C1 segment of cervical spinal cord (tissue), 14 donors: ENCODE measurements at places on chromosomes 13 and 19.

DNA sequence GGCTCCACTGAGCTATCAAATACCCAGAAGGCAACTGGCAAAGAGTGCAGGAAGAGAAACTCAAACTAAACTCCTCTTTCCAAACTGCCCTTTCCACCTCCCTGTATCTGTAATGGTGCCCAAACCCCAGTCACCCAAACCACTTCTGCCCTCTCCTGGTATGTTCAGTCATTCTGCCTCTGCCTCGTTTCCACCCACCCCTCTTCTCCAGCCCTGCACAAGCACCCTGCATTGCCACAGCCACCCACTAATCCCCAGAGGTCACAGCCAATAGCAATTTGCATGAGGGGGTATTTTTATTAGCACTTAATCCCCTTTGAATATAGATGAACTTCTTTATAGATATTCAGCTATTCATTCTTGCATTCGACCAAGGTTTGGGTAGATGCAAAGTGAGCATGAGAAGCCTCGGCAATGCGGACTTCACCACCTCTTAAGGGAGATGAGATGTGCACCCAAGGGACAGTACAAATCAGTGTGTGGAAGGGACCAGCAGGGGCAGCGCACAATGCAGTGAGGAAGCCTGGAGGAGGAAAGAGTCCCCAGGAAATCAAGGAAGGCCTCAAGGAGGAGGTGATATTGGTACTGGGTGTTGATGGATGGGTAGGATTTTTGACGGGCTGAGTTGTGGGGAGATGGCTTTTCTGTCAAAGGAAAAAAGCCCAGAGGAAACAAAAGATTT is 12.4 kb downstream of the TMEM272 start:
- DNase-seq: no peak

DNA sequence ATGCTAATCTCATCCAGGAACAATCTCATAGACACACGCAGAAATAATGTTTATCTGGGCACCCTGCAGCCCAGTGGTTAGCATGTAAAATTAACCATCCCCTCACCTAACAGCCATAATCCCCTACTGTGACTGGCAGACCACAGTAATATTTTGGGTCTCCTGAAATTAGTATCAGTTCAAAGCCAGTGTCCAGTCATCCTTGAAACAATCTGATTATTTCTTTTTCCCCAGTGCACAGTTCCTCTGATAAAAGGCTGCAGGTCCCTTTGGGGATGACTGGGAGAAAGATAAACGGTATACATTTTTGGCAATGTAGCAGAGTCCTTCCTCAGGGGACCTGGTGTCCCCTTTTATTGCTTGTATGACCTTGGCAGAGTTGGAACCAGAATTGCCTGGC is 50.4 kb upstream of the CYSLTR2 start:
- DNase-seq: no peak

GRCh38 chr19:58252102-58252685 is 23.5 kb downstream of the ZNF544 start:
- DNase-seq: no peak

GRCh38 chr13:45180713-45181601 is 19.9 kb downstream of the KCTD4 start:
- DNase-seq: no peak

DNA sequence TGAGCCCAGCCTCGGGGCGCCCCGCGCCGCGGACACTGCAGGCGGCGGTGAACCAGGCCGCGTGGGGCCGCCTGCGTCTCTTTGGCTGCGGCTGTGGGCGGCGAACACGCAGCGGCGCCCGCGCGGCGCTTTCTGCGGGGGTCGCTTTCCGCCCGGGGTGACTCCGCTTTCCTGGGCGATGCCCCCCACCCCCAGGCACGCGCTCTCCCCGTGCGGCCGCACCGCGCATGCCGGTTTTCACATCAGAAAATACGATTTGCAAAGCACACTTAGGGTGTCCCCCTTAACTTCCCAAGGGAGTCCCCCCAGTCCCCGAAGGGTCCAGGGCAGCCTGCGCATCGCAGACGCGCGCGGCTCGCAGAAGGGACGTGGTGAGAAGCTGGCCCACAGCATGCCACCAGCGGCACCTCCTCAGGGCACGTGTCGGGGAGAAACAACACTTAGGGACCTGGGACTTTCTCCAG is 5.3 kb downstream of the F7 start:
- no peak for DNase-seq

- DNase-seq: no peak
Measured at GRCh38 chr19:50565984-50566903, 2.0 kb downstream of the LRRC4B start.

GRCh38 chr13:112246731-112247470 is 129.3 kb upstream of the SPACA7 start:
- DNase-seq: no peak

- no peak for DNase-seq
Measured at GRCh38 chr19:18610556-18611326, 1.9 kb upstream of the TMEM59L start.

DNA sequence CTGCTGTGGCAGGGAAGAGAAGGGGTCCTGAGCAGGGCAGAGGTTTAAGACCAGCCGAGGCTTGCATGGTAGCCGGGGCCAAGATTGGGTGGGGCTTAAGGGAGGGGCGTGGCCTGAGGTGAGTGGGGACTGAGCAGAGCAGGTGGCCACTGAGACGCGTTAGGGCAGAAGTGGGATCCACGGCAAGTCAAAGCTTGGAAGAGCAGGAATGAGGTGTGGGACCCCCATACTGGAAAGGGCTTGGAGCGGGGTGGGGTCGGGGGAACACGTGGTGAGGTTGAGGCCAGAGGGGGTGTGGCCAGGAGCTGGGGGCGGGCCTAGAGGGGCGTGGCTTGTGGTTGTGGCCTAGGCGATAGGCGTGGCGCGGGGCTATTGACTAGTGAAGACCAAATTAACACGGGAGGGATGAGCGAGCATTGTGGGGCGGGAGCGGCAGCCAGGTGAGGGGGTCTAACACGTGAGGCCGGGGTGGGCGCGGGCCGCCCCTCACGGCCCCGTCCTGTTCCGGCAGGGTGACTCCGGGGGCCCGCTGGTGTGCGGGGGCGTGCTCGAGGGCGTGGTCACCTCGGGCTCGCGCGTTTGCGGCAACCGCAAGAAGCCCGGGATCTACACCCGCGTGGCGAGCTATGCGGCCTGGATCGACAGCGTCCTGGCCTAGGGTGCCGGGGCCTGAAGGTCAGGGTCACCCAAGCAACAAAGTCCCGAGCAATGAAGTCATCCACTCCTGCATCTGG is 3.3 kb downstream of the CFD start:
- DNase-seq: no peak

DNA sequence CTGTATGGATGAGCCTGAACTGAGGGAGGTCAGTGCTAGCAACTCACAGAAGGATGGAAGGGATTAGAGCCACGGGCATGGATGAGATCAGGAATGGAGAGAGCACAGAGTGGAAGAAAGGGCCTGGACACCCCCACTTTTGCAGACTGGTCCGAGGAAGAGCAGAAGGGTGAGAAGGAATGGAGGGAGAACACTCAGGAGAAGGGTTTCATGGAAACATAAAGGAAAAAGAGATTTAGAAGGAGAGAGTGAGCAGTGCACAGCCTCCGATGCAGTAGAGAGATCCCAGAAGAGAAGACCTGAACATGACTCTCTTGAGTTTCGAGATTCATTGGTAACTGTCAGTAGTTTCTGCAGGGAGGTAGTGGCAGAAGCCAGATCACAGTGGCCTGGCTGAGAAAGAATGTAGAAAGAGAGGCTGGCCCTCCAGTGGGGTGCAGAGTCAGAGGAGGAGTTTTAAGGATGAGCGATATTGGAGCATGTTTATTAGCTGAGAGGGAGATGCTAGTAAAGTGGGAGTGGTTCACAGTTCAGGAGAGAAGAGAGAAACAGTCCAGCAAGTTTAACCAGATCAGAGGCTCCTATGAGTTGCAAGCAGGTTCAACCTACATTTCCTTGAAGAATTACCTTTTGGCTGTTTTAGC is 108.9 kb downstream of the ZAR1L start:
- DNase-seq: no peak

DNA sequence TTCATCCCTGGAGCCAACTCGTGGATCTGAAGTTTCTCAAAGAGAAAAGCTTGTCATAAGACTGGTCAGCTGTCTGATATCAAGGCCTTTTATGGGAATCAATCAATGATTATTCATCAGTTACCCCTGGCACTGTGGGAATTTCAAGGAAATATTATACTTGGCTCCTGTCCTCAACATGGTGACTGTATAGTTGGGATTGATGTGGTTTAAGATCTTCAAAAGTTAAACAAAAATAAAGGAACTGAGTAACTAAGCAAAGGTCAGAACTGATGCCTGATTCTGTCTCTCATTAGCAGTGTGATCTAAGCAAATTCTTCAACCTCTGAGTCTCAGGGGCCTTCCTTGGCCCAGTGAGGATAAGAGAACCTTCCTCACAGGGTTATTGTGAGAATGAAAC is 22.2 kb upstream of the SERPINE3 start:
- no peak for DNase-seq

- no peak for DNase-seq
Measured at GRCh38 chr19:17721111-17721628, 1.9 kb downstream of the MAP1S start.

DNA sequence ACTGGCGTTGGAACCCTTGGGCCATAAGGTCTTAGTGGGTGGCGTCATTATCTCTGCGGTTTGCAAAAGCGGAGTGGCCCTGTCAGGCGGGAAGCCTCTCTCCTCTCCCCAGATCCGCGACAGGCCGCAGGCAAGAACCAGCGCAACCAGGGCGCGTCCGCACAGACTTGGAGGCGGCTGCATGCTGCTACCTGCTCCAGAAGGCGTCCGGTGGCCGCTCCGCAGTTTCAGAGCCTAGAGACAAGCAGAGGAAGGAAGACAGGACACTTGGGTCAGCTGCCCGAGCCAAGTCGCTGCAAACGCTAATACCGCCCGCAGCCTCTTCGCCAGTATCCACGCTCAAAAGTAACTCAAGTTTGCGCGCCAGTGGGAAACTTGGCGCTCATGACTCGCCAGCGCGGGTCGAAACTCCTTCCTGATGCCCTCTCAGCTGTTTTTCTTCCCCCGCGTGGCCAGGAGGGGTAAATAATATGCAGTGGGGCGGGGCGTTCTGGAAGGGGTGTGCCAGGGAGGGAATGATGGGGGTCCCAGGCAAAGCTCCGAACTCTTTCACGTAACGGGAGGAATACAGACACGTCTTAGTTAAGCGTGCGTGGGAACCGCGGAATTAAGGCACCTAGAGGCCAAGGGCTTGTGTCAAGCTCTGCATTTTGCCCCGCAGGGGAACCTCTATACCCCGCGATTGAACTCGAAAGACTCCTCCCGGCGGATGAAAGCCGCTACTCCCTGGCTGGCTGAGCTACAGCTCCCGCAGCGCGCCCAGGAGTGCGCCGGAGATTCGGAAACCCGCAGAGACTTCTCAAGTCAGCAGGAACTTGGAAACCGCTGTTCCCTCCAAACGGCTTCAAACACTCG is at the start of gene EDNRB:
TSS of gene EDNRB (minus strand) at position 441 of the 855 bp plus-strand sequence. CDS start at position 183, 258 bp downstream.
- peak; percentile 11 for DNase-seq

DNA sequence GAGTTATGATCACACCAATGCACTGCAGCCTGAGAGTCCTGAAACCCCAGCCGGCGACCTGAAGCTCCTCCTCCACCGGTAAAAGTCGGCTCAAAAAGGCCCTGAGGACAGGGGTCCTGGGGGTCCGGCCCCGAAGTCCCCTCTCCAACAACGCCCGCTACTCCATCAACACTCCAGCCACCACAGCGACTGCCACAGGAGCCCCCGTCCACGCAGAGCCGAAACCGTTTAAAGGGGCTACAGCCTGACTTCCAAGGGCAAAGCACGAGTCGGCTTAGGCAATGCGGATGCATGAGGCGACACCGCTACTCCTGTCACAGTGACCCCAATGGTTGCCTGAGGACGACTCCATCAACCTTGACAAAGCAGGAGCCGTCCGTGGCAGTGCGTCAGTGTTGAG is 22.9 kb upstream of the ZNF420 start:
- no peak for DNase-seq

- DNase-seq: no peak
Measured at GRCh38 chr13:49760558-49760957, 31.9 kb downstream of the KPNA3 start.

- no peak for DNase-seq
Measured at GRCh38 chr19:2962018-2962670, 15.2 kb upstream of the TLE6 start.

DNA sequence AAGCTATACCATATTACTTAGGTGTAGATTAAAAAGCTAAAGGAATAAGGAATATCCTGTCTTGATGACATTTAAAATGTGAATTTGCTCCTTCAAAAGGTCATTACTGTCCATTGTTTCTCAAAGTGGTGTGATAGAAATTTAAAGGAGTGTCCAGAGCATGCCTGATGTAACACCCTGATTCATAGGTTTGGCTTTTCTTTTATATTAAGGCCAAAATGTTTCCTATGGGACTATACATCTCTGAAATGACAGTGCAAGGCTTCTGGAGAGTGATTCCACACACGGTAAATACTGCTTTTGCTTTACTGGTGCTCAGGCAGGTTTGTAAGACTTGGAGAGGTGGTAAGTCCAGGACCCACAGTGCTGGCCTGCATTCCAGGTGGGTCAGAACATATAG is 289.9 kb downstream of the RFC3 start:
- DNase-seq: no peak

- no peak for DNase-seq
Measured at GRCh38 chr19:38281811-38282566, 17.6 kb downstream of the SPINT2 start.

- no peak for DNase-seq
Measured at GRCh38 chr13:35769812-35770211, 293.3 kb upstream of the MAB21L1 start.

GRCh38 chr19:42286349-42287016 is 15.4 kb upstream of the PRR19 start:
- peak; percentile 79 for DNase-seq
